ENCODE measurements at places on chromosomes 16 and 17.
A peak's percentile ranks its signal among the peaks of the same experiment; 100 is the strongest.

GRCh38 chr17:51118330-51119195, 2.1 kb downstream of the SPAG9 start:
- DNase-seq, result peak; percentile 71
- peaks cover 15% of the 10 kb centered on the region for H3K4me1 ChIP-seq
- no peaks in the 10 kb centered on the region for H3K36me3 ChIP-seq
- peak overlapping the region; percentile 99 for H3K4me3 ChIP-seq
- H3K27ac ChIP-seq, result peak overlapping the region; percentile 86

GRCh38 chr16:26348095-26348494, 656.3 kb downstream of the HS3ST4 start:
- no peak overlapping the region for H3K4me3 ChIP-seq
- DNase-seq, result no peak
- no peaks in the 10 kb centered on the region for H3K36me3 ChIP-seq
- H3K27ac ChIP-seq, result no peak overlapping the region

DNA sequence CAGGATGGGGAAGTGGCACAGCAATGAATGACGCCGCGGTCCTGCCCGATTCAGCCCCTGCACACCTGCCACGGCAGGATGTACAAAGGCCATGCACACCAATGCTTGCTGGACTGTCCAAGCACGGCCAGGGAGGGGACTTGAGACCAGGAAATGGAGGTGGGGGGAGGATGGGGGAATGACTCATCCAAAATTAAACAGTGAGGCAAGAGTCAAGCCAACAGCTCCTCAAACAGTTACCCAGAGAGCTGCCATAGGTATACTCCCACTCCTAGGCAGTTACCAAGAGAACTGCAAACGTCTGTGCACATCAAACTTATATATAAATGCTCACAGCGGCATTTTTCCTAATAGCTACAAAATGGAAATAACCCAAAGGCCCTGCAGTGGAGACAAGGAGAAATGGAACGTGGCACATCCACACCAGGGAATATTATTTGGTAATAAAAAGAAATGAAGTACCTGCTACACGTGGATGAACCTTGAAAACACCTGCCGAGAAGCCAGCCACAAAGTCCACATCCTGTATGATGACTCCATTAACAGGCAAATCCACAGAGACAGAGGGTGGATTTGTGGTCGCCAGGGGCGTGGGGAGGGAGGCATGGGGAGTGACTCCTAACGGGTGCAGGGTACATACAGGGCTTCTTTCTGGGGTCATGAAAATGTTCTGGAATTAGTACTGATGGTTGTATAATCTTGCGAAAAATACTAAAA, 54.1 kb downstream of the VAC14 start:
- no peak overlapping the region for H3K4me3 ChIP-seq
- H3K4me1 ChIP-seq, result peaks cover 43% of the 10 kb centered on the region
- H3K27ac ChIP-seq, result no peak overlapping the region
- DNase-seq, result no peak
- peaks cover 26% of the 10 kb centered on the region for H3K36me3 ChIP-seq

DNA sequence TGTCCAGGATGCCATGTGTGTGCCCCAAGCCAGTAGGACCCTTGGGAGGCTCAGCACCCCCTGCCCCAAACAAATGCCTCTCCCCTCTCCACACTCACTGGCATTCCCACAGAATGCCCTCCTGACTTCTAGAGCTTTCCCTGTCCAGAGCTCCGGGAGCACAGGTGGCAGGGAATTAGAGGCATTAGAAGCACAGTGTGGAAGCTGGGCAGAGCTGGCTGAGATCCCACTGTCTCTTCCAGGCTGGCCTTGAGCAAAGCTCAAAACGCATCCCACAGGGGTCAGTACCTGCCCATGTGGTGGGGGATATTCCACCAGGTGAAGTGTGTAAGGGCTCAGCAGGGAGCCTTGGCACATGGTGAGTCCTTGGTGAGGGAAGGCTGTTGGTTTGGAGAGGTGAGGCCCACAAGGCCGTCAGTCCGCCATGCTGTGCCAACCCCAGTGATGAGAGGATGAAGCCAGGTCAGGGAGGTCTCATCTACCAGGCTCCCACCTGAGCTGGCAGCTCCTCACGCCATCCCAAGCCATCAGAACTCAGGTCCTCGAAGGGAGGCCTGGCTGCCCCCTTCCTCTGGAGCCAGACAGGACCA, 18.1 kb downstream of the ENDOV start:
- H3K27ac ChIP-seq, result no peak overlapping the region
- H3K27me3 ChIP-seq, result no peaks in the 10 kb centered on the region
- no peaks in the 10 kb centered on the region for H3K36me3 ChIP-seq
- H3K4me3 ChIP-seq, result no peak overlapping the region
- H3K4me1 ChIP-seq, result no peaks in the 10 kb centered on the region

GRCh38 chr16:77918809-77919707, 103.3 kb upstream of the CLEC3A start:
- no peaks in the 10 kb centered on the region for H3K36me3 ChIP-seq
- no peaks in the 10 kb centered on the region for H3K27me3 ChIP-seq
- no peak overlapping the region for H3K4me3 ChIP-seq
- H3K27ac ChIP-seq, result no peak overlapping the region
- no peak for DNase-seq
- no peaks in the 10 kb centered on the region for H3K4me1 ChIP-seq

GRCh38 chr16:89981414-89981813, 32.9 kb downstream of the DEF8 start:
- H3K27me3 ChIP-seq, result no peaks in the 10 kb centered on the region
- DNase-seq, result no peak
- no peak overlapping the region for H3K27ac ChIP-seq
- H3K36me3 ChIP-seq, result peaks cover 67% of the 10 kb centered on the region

Data from common myeloid progenitor, CD34-positive (primary cell).